Renal cortical epithelial cell (primary cell): ENCODE measurements at places on chromosomes 3 and 15. TPM values are rescaled to one million over a fixed set of nuclear protein-coding genes. Genes with fewer than 3 reads are reported as not detected.

DNA sequence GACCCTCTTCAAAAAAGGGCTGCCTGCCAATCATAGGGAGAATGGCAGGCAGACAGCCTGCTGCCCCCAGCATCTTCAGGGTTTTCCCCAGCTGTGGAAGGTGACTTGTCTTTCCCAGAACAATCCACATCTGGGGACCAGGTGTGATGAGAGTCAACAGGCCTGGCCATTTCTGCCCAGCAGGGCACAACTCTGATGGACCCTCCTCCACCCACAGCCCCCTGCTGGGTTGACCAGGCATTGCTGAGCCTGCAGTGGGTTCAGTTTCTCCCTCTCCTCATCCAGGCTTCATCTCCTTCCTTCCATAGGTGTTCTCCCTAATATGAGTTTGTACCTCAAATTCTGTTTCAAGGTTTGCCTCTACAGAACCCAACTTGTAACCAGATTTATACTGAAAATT, 111.0 kb downstream of the MINAR1 start:
- no peak for DNase-seq

The CPNE4 gene
- 0.05 and 0.35 TPM in 2 replicates for total RNA-seq

GRCh38 chr3:38043486-38043885, 4.5 kb downstream of the DLEC1 start:
- DNase-seq = no peak

DNA sequence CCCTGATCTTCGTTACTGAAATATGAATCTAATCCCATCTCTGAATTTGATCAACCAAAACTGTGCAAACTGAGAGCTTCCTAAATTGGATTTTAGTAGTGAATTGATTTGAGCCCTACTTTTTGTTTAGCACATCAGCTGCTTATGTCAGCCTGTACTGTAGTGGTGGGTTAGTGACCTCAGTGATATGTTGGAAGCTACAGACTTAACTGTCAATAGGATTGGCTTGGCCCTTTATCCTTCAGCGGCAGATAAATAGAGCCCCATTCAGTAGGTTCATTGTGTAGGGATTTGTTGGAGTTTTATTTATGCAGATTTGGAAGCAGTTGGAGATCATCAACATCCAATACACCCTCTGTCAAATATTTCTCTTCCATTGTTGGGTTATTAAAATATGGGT, 409.7 kb downstream of the SOX2 start:
- no peak for DNase-seq

DNA sequence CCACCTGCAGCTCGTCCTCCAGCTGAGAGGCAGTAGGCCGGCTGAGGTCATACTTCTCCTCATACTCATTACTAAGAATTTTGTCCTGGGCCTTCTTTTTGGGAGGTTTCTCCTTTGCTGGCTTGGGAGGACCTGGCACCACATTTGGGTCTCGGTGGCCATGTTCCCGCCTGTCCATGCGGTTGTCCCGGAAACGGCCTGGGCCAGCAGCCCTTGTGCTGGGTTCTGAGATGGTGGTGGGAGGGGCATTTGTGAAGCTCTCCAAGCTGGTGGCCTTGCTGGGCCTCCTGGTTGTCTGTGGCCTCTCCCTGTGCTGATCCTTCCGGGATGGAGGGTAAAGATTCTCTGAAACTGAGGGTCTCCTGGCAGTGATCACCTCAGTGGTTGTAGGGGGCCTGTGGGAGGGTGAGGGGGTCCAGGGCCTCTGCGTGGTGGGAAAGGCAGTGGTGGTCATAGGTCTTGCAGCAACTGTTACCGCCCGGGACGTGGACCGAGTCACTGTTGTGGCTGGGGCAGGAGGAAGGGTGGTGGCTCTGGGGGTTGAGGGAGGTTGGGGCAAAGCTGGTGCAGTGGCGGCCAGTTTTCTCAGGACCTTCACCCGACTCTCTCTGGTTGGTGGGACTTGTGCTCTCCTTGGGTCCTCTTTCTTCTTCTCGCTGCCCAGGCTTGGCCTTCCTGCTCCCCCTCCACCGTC, 2.5 kb downstream of the CCDC80 start:
- no peak for DNase-seq

The FOXB1 gene
- not detected in 2 replicates for total RNA-seq

DNA sequence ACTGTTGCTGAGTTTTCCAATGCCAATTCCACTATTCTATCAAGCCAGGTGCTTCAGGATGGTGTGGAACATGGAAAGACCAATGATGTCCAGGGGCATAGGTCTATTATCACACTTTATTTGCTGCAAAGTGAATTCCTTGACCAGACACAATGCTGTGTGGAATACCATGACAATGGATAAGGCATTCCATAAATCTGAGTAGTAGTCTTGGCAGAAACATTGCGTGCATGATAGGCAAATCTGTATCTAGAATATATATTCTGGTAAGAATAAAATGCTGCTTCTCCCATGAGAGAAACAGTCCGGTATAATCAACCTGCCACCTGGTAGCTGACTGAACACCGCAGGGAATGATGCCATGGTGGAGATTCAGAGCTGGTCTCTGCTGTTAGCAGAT, 70.0 kb upstream of the ALDH1A3 start:
- DNase-seq = no peak

DNA sequence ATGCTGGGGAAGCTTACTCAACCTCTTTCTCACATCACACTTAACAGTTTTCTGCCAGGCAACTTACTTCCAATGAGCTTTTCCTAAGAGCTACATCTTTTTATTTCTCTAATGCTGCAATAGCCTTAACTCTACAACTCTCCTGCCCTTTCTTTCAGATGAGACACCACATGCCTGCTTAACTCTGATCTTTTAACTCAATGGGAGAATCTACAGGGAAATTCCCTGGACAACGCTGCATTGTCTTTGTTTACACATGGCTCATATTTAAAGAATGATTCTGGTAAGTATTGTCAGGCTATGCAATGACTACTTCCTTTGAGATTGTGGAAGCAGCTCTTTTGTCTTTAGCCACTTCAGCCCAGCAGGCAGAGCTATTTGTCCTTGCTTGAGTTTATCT, 353.1 kb upstream of the BCHE start:
- DNase-seq = peak; percentile 25

The SEMA6D gene
- 1.2 and 7.1 TPM in 2 replicates for total RNA-seq

The PLSCR5 gene
- total RNA-seq = not detected in 2 replicates

- no peak for DNase-seq
Measured at GRCh38 chr3:171967932-171968678, 71.3 kb upstream of the FNDC3B start.

GRCh38 chr3:50146316-50146901, 8.7 kb upstream of the SEMA3F start:
- DNase-seq = no peak

The NRG4 gene
- total RNA-seq = 0.15 TPM in 1 of 2 replicates, not detected in the other

The RBM6 gene
- 26.6 and 58.4 TPM in 2 replicates for total RNA-seq

The PLSCR2 gene
- 1.4 TPM in 1 of 2 replicates, not detected in the other for total RNA-seq

The PEX5L gene
- total RNA-seq = under 0.01 and 0.15 TPM in 2 replicates

DNA sequence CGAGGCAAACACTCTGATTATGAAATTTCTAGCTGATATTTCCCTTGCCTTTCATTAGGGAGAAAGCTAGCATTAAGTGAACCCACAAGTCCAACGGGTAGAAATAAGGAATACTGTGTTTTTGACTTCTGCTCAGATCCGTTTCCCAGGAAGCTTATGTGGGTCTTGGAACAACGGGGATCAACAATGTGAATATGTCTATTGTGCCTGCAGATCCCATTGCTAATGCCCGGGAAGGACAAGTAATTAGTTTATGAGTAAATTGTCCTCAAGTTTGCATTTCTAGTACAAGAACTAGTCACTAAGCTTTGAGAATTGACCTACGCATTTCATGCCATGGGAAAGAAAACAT, 236.4 kb downstream of the UACA start:
- DNase-seq = no peak

DNA sequence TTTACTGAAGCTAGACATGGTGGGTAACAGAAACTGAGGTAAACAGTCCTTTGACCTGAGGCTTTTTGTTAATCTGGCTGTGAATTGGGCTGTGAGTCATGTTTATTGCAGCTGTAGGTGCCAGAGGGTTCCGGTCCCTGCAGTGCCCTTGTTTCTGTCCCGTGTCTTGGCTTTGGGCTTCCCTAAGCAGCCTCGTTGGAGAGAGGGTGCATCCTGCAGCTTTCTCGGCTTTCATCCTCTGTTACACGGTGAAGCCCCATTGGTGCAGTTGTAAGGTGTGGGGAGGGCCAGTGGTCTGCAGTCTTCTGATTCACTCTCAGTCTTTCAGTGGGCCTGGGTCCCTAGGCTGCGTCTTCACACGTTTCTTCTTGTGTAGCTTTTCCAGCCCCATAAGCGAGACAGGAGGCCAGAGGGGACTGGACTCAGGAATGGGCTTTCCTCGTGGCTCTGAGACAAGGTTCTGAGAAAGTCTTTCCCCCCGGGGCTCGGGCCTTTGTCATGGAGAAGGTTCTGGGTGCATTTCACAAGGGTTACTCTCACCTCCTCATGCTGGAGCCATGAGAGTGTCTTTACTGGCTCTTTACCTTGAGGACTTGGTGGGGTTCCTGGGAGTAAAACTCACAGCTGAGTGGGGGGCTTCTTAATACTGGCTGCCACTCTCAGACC, 33.1 kb downstream of the ASB7 start:
- peak; percentile 53 for DNase-seq
